ENCODE measurements at places on chromosomes 11 and 22.
A peak's percentile ranks its signal among the peaks of the same experiment; 100 is the strongest.

DNA sequence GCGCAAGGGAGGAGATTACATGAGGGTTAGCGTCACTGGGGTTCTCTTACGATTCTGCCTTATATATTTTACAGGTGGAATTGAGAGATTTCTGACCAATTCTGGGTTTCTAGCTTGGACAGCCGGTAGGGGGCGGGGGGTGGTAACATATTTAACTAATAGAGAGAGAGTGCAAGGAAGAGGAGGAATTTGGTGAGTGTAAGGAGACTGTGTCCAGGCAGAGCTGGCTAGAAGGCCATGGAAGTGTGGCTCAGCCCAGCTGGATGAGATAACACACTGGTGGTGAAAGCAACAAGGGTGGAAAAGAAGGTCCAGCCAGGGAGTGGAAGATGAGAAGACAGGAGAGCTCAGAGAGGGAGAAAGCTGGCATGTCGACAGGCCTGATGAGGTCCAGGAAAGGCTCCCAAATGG is 56.5 kb downstream of the ST3GAL4 start:
- no peak for DNase-seq

DNA sequence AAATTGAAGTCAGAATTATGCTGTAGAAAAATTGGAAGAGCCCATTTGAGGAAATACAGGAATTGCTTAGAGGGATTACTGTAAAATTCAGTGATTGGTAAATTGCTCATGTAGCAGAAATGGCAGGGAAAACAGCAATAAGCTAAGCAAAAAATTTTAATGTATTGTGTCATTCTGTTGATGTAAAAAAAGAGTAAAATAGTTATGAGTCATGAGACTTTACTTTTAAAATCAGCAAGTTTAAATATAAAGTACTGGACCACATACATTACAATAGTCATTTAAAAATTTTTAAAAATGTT is 10.4 kb downstream of the PDHX start:
- DNase-seq = no peak

DNA sequence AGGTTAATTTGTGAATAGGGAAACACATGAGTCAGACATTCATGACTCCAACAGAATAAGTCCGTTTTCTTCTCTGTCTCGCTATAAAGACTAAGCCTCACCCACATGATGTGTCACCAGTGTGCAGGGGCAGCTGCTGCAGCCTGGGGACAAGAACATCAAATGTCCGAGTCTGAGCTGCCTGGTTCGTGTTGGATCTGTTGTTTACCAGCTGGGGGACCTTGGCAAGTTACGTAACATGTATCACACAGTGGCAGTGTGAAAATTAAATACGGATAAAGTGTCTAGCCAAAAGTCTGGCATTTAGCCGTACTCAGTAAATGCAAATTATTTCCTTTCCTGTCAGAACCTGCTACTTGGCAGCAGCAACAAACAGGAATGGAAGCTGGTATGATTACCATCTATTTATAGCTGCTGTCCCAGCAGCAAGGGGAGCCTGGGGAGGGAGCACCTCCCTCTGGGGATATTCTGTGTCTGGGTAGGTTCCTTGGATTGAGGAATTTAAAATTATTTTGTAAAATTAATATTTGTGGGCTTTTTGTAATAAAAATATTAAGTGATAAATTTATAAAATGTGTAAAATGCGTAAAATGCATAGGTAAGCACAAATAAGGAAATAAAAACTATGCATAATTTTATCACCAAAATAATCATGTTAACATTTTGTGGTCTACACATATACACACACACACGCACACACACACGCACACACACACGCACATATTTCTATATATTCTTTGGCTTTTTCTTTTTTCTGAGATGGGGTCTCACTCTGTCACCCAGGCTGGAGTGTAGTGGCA is 1.3 kb upstream of the CLDN25 start:
- peak; percentile 69 for DNase-seq

DNA sequence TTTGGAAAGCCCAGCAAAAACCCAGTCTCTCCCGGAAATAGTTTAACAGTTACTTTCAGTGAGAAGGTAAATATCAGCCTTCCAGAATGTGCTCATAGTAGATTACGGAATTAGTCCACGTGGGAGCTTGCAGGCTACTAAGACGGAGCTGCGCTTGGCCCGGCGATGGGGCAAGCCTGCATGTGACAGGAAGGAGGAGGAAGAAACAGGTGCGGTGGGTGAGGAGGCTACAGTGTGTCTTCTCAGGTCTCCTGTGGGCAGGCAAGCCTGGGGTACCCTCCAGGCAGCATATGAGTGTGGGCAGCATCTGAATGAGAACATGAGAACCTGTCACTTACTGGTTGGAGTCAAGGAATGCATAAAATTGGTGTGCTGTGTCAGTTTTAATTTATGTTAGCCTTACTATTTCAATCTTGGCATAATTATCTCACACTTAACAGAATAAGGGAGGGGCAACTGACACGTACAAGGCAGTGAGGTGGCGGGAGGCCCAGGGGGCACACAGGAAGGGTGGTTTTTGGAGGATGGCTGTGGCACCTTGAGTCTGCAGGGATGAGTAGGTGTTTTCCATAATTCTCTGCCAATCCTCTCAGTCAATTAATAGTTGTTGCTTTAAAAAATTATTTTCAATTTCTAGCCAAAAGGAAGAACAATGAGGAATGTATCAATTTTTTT is 35.7 kb downstream of the CLMP start:
- DNase-seq = no peak

DNA sequence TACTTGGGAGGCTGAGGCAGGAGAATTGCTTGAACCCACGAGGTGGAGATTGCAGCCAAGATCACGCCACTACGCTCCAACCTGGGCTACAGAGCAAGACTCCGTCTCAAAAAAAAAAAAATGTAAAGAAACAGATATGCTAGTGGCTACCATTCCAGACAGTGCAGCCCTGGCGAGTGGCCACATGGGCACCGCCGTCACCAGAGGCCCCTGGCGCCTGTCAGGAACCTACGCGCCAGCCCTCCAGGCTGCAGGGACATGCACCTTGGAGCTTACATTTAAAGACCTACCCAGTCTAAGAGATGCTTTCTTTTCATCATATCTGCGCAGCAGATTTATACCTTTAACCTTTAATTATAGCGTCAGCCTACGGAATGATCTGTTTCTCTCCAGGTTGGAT is 37.2 kb upstream of the IGSF9B start:
- DNase-seq = no peak

DNA sequence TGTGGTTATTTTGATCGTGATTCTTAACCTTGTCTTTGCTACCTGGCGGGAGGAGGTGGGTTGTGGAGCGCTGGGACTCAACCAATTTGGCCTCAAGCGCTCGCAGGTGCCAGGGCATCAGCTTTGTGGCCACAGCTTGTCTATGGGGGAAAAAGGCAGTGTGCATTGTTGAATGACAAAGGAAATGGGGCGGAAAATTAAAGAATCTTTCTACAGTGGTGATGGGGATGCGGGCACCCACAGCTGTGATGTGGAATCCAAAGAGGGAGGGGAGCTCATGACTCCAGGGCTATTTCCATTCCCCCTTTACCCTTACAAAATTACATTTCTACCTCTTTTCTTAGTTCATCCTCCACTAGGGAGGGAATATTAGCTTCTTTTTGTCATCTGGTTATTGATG is 1.1 kb downstream of the SLC6A5 start:
- no peak for DNase-seq

GRCh38 chr11:76523147-76523546 is 78.3 kb downstream of the EMSY start:
- no peak for DNase-seq

- DNase-seq = no peak
Measured at GRCh38 chr11:14725150-14725549, 81.5 kb downstream of the PDE3B start.

GRCh38 chr11:134288486-134288885 is 12.3 kb downstream of the GLB1L3 start:
- DNase-seq = no peak

GRCh38 chr22:36700711-36701670 is 2.6 kb downstream of the CACNG2 start:
- no peak for DNase-seq

Measured in hypothalamus (tissue), 51 donors.